ENCODE measurements at places on chromosomes 6 and 20.

- DNase-seq = no peak
Measured at GRCh38 chr6:147156799-147157382, 47.3 kb upstream of the STXBP5 start.

GRCh38 chr6:23388086-23388783 is 737.8 kb upstream of the NRSN1 start:
- DNase-seq = no peak

GRCh38 chr20:51337126-51337805 is 205.3 kb downstream of the NFATC2 start:
- no peak for DNase-seq

GRCh38 chr6:15269619-15270018 is 23.8 kb downstream of the JARID2 start:
- no peak for DNase-seq

- DNase-seq = no peak
Measured at GRCh38 chr20:46994341-46994740, 99.7 kb downstream of the EYA2 start.

- no peak for DNase-seq
Measured at GRCh38 chr6:161215193-161215592, 58.7 kb downstream of the AGPAT4 start.

DNA sequence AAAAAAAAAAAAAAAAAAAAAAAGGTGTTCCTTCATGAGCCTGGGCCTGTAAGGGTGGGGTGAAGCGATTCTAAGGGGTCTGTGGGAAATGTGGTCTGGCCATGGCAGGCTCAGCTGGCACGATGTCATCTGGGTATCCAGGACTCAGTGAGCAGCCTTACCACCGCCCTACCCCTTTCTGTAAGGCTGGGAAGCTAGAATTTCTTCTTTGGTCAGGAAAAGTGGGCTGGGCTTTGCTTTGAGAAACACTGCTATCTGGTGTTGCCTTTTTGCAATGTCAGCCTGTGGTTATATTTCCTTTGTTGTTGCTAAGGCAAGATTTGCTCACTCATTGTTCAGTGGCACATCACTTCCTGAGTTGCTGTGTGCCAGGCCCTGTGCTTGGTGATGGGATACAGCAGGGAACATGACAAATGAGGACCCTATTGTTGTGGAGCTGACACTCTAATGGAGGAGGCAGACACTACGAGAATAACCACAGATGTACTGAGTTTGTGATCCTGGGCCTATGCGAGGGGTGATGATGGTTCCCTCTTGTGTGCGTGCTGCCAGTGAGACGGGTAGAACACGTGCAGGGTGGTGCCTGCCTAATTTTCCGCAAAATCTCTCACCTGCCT is 45.9 kb upstream of the ZNFX1 start:
- no peak for DNase-seq

DNA sequence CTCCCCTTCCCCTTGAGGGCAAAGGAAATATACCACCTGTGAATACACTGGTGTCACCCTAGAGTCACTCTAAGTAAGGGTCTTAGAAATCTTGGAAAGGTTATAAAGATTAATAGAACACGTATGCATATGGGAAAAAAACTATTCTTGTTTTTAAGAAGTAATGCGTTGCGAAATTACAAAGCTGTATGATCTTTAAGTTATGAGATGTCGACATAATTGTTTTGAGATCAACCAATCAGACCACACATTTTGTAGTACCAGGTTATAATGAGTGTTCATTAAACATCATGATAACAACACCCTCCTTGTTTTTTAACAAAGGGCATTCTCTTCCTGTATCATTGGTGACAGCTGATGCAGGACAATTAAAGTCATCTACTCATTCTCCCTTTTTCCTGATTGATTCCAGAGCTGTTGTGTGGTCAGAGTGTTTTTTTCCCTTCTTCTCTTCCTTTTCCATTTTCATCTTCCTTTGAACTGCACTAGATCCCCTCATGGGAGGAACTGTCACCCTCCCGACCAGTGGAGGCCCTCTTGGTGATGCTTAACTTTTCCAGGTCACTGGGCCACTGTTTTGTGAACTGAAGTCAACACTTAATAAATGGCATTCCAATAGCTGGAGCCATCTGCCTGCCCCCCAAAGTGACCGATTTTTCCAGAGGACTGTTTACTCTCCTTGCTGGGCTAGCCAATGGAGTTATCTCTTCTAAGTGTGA is 37.0 kb downstream of the PRDM1 start:
- no peak for DNase-seq

Data from NCI-H774 (cell line).